ENCODE measurements at places on chromosomes 6 and 20. TPM values are rescaled to one million over a fixed set of nuclear protein-coding genes. Genes with fewer than 3 reads are reported as not detected.

Gene FAXC
- total RNA-seq = 3.6 TPM

Gene FRK
- 5.1 TPM for total RNA-seq

Gene DZANK1
- total RNA-seq = 1.6 TPM

Gene CCHCR1
- 14.4 TPM for total RNA-seq

Gene TBX18
- 72.0 TPM for total RNA-seq

Gene HTR1E
- under 0.01 TPM for total RNA-seq

Measured in placental epithelial cell (primary cell).